ENCODE measurements at places on chromosomes 2 and 18. TPM values are rescaled to one million over a fixed set of nuclear protein-coding genes. Genes with fewer than 3 reads are reported as not detected.

DNA sequence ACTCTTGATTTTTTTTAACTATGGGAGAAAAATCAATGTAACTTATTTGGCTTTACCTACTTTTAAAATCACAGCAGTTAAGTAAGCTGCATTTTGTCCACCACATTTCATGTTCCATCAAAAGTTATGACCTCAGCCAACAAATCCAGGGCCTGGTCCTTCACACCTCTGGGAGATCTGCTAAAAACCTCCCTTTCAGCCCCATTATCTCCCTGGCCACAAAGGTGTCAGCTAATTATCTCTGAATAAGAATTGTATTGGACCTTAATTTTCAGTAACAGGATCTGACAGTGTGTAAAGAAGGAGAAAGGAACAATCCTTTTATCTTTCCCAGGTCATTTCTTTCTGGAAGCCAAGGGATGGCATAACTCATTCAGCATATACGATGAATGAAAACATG lies 359.3 kb downstream of the TMEM182 start:
- DNase-seq, result no peak

DNA sequence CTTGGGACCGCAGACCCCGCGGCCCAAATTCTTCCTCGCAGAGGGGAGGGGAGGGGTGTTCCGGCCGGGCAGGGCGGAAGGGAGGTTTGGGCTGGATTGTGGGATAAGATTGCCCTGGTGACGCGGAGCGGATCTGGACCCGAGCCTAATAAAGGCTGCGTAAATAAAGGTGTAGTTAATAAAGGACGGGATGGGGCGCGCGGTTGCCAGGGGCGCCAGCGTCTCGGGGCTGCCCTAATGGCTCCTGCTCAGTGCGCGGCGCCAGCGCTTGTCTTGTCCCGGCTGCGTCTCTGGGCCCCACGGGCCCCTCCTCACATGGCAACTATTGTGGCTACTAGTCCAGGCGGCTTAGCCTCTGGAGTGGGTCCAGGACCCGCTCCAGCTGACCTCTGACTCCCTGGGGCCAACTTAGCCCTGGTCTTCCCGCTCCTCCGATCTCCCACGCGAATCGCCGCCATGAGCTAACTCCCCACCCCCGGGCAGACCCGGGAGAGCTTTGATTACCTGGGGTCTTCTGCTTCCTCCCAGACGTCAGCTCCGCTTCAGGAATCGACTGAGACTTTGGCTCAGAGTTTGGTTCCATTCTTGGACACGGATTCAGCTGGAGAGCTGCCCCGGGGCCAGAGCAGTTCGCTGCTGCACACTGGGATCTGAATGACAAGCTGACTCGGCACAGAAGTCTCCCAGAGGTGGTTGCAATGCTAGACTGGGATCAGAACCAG lies 36.5 kb downstream of the SLC25A52 start:
- DNase-seq, result peak; percentile 33

GRCh38 chr2:45626387-45627221 lies 15.5 kb upstream of the SRBD1 start:
- DNase-seq, result no peak

DNA sequence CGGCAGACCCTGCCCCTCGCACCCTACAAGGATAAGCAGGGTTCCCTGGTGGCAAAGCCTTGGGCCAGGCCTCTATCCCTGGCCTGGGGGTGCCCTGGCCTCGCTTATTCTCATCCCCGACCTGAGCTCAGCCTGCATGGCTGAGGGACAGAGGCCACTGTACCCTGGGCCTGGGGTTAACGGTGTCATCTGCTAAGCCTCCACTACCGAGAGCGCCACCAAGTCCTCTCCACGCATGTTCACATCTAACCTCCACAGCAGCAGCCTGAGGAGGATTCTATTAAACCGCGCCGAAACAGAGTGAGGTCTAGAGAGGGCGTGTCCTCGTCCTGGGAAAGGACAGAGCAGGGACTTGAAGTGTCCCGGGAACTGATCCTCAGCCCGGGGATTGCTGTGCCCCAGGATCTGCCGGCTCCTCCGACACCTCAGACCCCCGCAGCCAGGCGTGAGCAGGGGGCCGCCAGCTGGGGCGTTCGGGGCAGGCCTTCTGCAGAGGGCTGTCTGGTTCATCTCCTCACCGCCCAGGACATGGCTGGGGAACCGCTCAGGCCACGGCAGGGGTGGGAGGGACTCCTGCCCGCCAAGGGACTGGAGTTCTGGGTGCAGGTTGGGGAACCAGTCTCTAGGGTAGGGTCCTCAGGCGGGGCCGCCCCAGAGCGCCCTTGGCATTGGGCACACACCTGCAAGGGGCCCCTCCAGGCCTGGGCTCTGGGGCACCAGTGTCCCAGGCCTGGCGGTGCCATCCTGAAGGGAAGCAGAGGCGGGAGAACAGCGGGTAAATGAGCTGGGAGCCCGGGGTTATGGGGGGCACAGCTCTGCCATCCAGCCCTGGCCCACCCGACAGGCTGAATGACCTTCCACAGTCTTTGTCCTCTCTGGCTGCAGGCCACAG lies 68.0 kb upstream of the SMAD7 start:
- DNase-seq, result no peak

GRCh38 chr18:9209279-9209678 lies 72.7 kb downstream of the ANKRD12 start:
- no peak for DNase-seq

GRCh38 chr2:95380280-95380679 lies 22.2 kb upstream of the FAHD2A start:
- no peak for DNase-seq

DNA sequence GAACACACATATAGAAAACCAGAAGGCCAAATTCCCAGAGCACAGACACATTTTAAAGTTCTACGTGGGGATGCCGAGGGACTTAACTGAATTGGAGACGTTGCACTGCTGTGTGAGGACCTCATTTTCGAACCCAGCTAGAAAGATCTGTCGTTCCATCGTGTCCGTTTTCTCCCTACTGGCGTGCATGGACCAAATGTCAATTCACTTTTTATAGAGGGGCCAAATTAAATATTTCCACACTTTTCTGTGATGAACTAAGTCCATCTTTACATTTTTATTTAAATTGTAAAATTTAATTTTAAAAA lies 692 bp upstream of the TSHZ1 start:
- no peak for DNase-seq

- no peak for DNase-seq
These were observed 20.9 kb upstream of the HK2 start for GRCh38 chr2:74812787-74813590.

DNA sequence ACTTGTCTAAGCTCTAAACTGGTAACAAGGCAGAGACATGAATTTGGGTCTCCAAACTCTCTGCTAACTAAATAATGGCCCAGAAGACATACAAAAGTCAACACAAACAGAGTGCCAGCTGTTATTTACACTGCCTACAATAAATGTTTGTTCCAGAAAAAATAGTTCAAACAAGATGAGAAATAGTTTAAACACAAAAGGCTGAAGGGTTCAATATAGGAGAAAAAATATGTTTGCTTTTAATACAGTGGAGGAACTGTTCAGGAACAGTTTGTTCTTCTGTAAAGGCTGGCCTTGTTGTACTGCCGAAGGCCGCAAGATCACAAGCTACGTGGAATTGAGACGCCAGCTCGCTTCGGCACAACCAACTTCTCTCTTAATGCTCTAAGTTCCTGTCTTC lies 74.6 kb downstream of the AFF3 start:
- DNase-seq, result no peak

DNA sequence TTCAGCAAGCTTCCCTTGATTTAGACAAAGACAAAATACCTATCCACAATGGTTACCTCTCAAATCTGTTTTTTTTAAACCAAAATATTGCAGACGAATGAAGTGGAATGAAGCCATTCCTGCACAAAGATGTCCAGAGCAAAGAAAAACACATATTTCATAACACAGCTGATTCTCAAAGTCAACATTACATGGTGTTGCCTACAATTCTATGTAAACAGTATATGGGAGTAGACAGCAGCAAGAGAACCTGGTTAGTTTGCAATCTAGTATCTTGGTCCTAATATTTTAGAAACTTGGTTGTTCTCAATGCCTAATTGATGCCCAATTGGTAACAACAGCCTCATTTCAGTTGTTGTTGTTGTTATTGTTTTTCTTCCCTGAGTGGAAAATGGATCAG lies 1240.9 kb upstream of the CHAC2 start:
- DNase-seq, result no peak

DNA sequence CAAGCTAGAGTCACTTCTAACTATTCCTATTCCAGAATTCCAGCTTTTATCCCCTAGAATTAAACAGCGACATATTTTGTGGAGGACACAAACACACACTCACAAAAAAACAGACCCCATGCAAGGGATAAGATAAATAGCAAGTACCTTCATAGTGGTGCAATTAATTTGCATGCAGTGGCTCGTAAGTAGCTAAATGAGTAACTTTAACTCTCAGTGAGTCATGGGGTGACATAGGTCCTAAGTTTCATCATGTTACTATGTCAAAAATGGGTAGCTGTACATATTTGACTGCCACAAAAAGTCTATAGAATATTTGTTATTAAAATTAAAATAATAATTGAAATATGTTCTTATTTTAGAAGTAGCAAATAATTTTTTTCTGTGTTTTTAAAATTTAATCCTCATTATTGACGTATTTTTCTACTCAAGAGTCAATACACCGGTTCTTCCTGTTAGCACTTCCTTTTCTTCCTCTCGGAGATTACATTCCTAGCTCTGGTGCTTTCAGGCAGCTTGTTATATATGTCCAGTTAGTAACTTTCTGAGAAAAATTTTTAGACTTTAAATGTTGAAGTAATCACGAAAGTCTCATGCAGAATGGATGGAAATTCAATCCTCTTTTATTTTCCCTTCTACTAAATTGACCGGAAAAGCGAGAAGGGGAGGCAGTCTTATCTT lies 247.0 kb downstream of the KCNH7 start:
- DNase-seq, result no peak

DNA sequence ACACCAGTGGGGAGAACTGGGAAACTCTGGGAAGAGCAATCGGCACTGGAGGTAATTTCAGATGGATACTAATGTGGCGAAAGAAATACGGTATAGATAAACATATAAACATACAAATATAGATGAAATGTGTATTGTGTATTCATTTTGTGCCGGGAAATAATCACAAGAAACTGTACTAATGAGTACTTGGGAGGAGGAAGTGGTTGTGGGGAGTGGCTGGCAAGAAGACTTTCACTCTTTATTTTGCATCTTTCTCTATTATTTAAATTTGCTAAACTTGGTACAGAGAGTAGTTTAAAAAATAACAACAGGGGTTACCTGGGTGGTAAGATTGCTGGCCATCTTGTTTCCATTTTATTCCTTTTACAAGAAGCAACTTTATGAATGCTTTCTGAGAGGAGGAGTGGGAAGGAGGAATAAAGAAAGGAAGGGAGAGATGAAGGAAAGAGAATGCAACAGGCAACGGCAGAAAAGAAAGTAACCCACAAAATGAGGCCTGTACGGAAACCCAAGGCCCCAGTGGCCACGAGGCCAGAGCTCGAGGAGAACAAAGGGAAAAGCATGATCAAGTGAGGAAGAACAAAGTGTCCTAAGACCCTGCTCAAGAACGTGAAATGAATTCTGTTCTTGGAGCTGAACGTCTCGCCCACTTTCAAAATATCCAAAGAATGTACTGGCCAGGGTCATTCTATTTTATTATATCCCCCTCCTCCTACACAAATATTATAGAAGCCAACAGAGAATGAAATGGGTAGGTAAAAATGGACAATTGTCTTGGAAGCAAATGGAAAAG lies 45.2 kb downstream of the FAM178B start:
- no peak for DNase-seq

- no peak for DNase-seq
These were observed 155.4 kb upstream of the VRK2 start for GRCh38 chr2:57891086-57891712.

DNA sequence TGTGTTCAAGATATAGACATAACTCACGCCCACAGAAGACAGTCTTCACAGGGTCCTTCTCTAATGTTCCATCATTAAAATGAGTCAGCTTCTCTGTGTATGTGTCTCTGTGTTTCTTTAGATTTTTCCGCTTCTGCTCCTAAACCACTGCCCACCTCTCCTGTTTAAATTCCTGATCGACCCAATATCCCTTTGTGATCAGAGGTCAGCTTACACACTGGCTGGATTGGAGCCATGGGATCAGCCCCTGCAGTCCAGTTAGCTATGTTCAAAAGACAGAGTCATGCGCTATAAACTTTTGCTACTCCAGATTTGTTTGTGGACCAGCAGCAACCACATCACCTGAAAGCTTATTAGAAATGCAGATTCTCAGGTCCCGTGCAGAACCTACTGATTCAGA lies 229.2 kb downstream of the C1D start:
- no peak for DNase-seq

- no peak for DNase-seq
These were observed 67.4 kb upstream of the GALNT5 start for GRCh38 chr2:157190151-157190550.

GRCh38 chr2:82837588-82838304 lies 1621.3 kb downstream of the SUCLG1 start:
- no peak for DNase-seq

GRCh38 chr2:162232671-162233070 lies 10.6 kb downstream of the FAP start:
- no peak for DNase-seq

DNA sequence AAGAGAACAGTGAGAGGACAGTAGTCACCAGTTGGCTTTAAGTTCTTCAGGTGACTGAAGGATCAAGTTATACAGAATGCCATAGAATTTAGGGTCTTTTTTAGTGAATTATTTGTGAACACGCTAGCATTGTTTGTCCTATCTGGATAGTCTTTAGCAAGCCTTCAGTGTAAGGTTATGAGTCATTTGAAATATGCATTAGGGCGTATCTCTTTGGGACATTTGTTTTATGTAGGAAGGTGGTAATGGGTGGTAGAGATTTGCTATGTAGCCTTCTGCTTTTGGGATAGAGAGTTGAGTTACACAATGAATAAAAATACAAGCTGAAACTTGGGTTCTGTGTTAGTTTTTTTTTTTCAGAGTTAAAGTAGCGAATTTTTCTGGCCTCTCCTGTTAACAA lies 13.0 kb downstream of the ACTR2 start:
- DNase-seq, result no peak

DNA sequence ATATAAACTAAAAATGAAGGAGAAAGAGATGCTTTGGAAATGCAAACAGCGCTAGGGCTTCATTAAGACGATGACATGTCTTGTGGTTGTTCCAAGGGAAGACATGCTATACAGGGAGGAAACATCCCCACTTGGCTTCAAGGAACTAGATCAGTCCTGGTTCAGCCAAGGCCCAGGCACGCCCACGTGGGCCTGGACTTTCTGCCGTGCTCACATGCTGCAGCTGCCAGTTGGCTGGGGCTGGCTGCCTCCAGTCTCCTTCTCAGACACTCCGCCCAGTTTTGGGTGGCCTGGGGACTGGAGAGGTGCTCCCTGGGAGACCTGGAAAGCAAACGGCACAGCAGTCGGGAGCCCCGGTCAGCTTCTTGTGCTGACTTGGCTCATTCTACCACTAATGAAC lies 109.6 kb downstream of the GLI2 start:
- peak; percentile 57 for DNase-seq

MROH2A gene
- total RNA-seq, result not detected

GALNT3 gene
- 0.83 TPM for total RNA-seq

UGT1A4 gene
- total RNA-seq, result not detected

ZNF804A gene
- not detected for total RNA-seq

Data from heart left ventricle (tissue), 16 donors.